GM12892 (cell line): ENCODE measurements at places on chromosomes 4 and X.

- no peak for DNase-seq
These were observed 39.0 kb downstream of the F11 start for GRCh38 chr4:186304866-186305505.

DNA sequence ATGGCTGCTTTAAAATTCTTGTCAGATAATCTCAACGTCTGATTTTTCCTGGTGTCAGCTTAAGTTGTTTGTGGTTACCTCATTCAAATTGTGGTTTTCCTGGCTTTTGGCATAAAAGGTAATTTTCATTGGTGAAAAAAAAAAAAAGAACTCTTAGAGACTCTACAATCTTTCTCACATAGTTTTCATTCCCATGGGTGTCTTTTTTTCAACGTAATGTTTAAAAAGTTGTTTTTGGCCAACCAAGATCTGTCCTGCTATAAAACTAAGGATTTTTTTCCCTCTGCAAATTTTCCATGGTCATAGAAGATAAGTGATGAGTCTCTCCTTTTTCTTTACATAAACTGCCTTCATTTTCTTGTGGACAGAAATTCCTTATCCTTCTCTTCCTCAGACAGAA lies 28.9 kb upstream of the RPS6KA6 start:
- no peak for DNase-seq

- DNase-seq: no peak
These were observed 1.7 kb upstream of the GATA1 start for GRCh38 chrX:48784726-48785125.

- DNase-seq: no peak
These were observed 324.9 kb downstream of the NAF1 start for GRCh38 chr4:162841753-162842152.

- DNase-seq: no peak
These were observed 1.4 kb downstream of the AMMECR1 start for GRCh38 chrX:110316351-110317060.

DNA sequence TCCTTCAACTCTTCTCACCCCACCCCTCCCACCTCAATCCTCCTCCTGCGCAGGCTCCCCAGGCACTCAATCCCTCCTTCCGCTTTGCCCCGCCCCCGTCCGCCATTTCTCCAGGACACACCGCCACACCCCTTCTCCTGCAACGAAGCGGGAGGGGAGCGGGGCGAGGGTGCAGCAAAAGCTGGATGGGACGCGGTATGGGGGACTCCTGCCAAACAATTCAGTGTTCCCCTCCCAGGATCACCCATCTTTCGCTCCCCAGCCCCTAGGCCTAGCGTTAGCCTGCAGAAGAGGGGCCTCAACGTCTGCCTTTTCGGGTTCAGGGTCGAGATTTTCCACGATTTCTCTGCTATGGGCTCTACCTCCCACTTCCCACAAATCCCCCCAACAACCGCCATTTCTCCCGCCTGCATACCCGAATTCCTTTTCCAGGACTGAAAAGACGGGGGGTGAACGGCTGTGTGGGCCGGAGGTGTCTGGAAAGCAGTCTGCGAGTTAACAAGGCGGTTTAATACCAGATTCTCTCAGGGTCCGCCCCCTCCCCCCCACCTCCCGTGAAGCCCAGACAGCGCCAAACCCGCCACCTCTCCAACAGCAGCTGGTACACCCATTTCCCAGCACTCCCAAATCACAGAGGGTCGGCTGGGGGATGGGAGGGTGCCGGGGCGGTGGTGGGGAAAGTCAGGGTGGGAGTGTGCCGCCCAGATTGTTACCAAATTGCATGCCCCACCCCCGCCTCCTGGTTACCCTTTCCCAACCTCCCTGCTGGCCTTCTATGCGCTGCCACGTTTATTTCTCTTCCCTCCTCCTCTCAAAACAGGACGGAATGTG lies 774 bp downstream of the ARMCX2 start:
- peak; percentile 45 for DNase-seq

DNA sequence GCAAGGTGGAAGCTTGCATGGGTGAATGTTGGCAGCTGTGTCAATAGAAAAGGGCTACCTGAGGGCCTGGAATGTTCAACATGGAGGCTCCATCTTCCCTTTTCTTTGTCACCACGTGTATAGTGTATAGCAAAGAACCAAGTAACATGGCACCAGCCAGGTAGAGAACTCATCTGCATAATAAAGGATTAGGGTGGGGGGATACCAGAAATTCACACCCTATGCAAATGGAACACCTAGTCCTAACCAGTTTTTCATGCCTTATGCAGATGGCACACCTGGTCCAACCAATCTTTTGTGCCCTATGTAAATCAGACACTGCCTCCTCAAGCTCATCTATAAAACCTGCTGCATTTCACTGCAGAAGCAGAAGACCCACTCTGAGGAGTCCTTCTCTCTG lies 169.6 kb upstream of the GLRA2 start:
- DNase-seq: no peak

DNA sequence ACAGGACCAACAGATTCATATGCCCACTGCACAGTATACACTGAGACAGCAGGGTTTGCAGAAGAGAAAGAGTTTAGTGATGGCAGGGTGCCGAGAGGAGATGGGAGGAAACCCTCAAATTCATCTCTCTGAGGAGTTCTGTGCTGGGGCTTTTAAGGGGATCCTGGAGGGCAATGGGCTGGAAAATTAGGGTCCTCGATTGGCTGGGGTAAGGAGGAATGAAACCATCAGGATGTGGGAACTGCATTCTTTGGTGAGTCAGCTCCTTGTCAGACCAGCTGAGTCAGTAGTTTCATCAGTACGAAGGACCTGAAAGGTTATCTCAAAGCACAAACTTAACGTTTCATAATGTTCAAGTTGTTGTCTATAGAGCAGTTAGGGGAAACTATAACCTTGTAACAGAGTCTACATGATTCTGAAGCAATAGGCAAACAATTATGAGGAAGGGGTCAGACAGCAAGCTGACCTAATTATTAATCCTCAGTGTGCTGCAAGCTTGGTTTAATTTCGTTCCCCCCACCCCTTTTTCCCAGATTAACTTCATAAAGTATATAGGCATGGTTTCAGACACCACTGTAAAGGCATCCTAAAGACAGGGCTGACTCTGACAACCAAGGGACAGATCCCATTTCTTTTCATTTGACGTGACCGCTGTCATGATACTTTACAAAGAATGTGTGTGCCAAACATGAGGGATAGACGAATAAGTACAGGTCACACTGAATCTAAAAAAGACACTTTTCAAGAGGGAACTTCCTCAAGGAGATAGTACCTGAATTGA lies 1.5 kb upstream of the MSMO1 start:
- DNase-seq: no peak

DNA sequence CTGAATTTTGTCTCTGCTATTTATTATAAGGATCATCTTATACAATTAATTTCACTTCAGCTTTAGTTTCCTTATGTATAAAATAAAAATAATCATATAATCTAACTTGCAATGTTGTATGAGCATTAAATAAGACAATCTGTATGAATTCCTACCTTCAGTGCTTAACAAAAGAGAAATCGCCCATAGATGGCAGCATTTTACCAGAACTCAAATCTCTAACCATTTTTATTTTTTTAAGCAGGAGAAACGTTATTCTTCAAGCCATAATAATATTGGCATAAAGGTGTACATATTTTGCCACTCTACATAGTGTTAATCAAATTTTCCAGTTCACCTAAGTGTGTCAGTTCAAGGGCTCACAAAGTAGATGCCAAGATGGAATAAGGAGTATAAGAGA lies 78.8 kb downstream of the TMEM47 start:
- no peak for DNase-seq

DNA sequence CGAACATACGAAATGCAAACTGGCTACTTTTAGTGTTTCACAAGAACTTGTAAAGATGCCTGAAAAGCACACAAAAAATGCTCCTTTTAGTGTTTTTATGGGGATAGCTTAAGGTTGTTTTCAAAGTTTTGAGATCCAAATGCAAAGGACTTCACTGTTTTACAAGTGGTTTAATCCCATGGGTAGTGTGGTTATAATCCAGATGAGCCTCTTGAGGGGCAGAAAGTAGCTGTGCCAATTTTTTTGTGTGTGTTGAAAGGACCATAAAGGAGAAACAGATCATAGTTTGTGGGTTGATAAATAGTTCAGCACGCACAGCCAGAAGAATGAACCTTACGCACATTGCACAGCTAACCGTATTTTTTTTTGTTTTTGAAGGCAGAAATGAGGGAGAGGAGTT lies 126.9 kb upstream of the GIMD1 start:
- no peak for DNase-seq

DNA sequence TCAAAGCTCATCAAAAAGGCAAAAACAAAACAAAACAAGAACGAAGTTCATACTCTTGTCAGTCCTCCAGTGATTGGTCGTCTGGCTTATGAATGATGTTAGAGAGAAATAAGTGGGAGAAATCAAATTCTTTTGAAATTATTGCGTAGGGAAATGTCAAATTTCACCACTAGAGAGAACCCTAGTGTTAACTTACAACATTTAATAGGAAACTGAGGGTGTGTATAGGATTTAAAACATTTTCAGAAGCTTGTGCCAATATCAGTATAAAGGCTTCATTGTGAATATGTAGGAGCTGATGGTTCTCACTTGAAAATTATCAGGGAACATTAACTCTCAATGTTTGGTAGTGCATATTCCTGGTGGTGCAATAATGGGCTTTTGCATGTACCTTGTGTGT lies 17.4 kb downstream of the ADH6 start:
- no peak for DNase-seq
